Keratinocyte (primary cell): ENCODE measurements at places on chromosomes 2 and 18.

- DNase-seq = no peak
These were observed 29.0 kb downstream of the SERPINB5 start for GRCh38 chr18:63505566-63506335.

- DNase-seq = no peak
These were observed 418.3 kb upstream of the CYRIA start for GRCh38 chr2:17083902-17084301.

DNA sequence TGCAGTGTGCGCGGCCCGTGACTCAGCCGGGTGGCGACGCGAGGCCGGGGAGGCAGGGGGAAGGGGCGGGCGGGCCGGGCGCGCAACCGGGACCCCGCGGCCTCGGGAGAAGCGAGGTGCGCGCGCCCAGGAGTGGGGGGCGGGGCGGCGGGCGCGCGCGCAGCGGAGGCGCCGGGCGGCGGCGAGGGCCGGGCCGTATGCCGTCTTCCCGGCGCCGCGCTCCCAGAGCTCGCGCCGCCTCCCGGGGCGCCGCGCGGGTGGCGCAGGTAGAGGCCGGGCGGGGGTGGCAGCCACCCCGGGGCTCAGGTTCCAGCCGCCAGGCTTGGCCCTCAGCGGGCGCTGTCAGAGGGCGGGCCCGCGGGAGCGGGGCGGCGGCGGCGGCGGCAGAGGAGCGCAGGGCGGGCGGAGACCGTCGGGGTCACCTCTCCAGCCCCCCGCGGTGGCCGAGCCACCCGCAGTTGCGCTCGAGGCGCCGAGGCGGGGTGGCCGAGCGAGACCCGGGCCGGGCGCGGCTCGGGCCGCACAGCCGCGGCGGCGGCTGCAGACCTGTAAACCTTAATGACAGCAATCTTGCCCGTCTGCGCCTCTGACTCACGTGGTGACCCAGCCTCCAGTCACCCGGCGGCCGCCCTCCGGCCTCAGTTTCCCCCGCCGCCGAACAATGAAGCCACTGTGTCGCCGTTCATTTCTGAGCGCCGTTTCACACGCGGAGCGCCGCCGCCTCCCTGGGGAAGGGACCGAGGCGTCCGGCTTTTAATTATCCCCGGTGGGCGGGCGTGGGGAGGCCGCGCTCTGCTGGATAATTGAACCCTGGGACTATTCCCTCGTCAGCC lies 25.3 kb upstream of the SMAD7 start:
- no peak for DNase-seq

GRCh38 chr2:171804456-171804855 lies 89.6 kb downstream of the SLC25A12 start:
- DNase-seq = no peak

GRCh38 chr2:28363686-28364280 lies 28.9 kb upstream of the FOSL2 start:
- DNase-seq = no peak

DNA sequence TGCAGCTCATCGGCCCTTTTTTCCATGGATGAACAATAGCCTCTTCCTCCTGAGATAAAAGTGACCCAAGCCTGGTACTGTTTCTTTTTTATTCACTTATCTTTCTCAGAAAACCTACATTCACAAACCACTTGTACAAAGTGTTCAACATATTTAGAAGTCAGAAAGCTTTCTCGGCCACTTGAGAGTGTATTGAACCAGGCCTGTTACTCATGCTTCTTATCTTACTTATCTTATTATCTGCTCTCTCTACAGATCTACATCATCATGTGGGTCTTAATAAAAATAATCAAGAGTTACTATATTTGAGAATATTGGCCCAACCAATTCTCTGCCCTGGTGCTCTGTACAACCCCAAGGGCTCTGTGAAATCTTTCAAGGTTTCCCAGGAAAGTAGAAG lies 242.1 kb downstream of the MREG start:
- no peak for DNase-seq
